ENCODE measurements at places on chromosomes 4 and X.

DNA sequence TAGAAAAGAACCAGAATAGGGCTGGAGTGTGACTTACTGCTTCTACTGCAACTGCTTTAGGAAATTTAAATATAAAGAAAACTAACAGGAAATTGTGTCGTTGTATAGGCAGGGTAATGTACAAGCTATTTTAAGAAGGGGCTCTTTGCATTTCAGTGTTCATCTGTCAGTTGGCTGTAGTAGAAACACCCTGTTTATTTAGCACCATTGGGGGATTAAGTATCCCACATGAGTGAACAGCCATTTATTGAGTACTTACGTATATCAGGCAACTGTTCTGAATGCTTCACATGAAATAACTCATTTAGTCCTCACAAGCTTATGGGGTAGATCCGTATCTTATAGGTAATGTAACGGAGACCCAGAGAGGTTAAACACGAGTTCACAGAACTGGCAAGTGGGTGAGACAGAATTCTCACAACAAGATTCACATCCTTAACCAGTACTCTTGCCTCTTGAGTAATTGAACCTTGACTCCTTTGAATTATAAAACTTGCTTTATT, 23.9 kb downstream of the STIM2 start:
- no peak for DNase-seq

DNA sequence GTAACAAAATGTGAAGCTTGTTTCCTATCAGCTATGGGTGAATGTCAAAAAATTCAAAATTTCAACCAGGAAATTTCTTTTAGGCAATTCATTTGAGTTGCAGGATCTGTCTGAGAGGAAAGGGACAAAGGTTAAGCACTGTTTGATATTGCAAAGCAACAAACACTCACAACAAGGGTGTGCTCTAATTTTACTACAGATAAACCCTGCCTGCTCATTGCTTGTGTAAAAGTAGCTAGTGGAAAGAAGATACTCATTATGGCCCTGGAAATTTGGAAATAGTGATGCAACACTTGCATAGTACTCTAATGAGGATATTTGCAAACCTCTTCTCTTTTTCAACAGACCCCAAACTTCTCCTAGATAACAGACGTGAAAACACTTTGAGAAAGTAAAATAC, 27.1 kb downstream of the FAM47E start:
- DNase-seq, result peak; percentile 69

GRCh38 chr4:98779088-98779487, 120.7 kb upstream of the TSPAN5 start:
- DNase-seq, result no peak

GRCh38 chrX:30085571-30085970, 129.8 kb upstream of the MAGEB2 start:
- DNase-seq, result no peak

- DNase-seq, result no peak
Measured at GRCh38 chr4:160251522-160252170, 1148.8 kb downstream of the RAPGEF2 start.

- DNase-seq, result no peak
Measured at GRCh38 chr4:78768452-78769180, 7.5 kb upstream of the BMP2K start.

DNA sequence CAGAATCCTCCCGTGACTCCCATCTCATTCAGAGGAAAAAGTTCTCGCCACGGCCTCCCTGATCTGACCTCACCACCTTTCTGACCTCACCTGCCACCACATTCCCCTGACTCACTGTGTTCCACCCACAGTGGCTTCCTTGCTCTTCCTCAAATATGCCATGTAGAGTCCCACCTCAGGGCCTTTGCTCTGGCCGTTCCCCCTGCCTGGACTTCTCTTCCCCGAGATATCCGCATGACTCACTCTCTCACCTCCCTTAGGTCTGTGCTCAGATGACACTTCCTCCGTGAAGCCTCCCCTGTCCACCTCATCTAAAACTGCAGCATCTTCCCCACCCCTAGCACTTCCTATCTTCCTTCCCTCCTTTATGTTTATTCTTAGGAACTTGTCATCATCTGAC, 7.2 kb upstream of the TSPYL2 start:
- no peak for DNase-seq

DNA sequence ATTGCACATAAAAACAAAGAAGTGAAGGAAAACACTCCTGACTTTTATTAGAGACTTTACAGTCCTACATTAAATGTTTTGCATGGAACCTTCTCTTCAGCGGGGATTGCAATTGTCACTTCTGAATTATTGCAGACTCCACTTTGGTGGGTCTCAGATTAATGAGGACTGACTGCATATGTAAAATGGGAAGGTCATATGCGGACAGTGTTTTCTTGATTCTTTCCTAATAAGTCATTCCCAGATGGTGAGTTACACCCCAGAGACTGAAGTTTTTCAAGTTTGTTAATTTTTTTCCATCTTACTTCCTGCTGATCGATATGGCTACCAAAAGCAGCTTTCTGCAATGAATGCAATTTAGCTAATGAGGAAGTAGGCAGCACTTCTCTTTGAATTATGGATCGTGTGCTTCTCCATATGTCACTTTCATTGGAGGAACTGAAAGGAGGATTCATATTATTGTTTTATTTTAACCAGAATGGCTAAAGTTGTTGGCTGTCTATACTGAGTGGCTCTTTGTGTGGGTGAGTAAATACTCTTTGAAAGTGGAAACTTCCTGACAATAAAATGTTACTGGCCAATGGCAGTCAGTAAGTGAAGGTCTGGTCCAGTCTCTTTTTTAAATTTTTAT, 119.3 kb upstream of the CLNK start:
- DNase-seq, result no peak

DNA sequence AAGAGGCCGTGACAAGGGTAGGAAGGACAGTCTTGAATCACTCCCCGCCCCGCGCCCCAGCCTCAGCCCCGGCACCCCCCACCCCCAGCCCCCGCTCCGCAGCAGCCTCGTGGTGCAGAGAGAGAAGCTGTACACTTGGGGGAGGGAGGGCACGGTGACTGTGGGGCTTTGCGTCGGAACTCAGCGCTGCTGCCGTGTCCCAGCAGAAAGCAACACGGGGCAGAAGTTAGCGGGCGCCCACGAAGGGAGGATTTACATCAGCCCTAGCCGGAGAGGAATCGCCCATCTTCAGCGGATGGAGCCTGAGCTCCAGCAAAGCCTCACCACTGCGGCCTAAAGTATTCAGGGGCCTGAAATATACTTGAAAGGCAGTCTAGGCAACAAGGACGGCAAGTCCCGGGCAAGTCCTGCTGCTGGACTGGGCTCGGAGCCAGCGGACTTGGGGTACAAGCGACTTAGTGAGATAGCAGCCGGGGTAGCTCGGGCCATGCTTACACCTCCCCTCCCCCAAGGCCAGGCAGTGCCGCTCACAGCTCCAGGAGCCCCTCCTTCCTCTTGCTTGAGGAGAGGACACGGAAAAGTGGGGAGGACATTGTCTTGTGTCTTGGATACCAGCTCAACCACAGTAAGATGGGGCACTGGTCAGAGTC, 18.5 kb upstream of the OPN1LW start:
- no peak for DNase-seq

GRCh38 chrX:10356979-10357378, 200.2 kb downstream of the CLCN4 start:
- no peak for DNase-seq

DNA sequence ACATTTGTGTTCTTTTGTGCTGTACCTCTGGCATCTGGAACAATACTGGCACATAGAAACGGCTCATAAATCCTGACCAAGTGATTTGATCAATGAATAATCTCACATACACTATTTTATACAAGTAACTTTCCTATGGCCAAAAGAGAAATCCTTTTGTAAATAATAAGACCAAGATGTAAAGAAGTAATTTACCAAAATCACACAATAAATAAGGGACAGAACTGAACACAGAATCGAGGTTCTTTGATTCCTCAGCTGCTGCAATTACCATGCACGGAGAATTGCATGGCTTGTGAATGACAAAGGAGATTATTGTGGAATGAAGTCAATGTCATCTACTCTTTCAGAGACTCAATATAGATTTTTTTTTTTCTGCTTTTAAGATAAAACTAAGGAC, 576.8 kb upstream of the SMIM31 start:
- DNase-seq, result no peak

GRCh38 chrX:47796433-47796906, 40.2 kb upstream of the ZNF81 start:
- no peak for DNase-seq

DNA sequence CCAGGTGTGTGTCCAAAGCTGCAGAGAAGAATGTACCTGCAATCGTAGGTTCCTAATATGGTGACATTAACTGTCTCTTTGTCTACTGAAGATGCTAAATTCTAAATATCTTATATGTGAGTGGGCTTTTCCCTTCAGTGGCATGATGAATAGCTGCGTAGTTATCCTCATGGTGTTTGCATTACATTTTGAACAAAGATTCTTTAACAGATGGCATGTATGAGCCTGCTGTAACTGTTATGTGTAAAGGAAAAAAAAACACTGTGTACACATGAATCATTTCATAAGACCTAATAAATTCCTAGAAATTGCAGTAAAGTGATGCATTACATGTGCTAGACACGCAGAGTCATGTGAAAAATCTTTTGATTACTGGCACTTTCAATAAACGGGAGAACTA, 288.0 kb downstream of the SH2D1A start:
- DNase-seq, result no peak

GRCh38 chr4:89196056-89196674, 84.8 kb downstream of the TIGD2 start:
- no peak for DNase-seq

GRCh38 chr4:110414561-110414920, 61.4 kb upstream of the ENPEP start:
- no peak for DNase-seq

DNA sequence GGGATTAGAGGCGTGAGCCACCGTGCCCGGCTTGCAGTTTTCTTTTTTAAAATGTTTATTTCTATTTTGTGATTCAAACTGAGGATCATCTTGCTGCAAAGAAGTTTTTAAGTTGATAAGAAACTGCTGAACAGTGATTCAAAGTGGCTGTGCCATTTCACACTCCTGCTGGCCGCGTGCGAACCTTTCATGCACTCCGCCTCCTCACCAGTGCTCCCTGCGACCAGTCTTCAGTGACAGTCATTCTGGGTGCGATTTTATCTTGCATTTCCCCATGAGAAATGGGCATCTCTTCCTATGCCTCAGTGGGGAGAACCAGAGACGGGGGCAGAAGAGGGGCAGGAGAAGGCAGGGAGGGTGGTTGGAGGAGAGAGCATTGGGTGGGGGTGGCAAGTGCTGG, 21.4 kb downstream of the TMEM187 start:
- DNase-seq, result no peak

GRCh38 chr4:129167640-129168260, 71.8 kb downstream of the C4orf33 start:
- no peak for DNase-seq

GRCh38 chr4:148405161-148405893, 36.9 kb downstream of the NR3C2 start:
- DNase-seq, result no peak

DNA sequence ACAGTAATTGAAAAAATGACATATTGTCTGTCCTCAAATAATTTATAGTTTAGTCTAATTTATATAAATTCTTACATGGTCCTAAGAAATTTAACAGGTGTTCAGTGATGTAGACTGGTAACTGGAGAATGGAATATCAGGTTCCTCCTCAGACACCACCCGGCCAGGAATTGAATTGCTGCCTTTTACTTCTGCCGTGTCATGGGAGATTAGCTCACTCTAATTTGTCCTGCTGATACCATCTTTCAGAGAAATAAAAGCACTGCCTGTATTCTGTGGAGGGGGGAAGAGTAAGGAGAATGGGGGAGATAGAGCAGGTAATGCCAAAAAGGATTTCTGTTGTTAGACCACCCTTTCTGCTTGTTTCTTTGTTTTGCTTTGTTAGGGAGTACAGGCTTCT, 125.2 kb upstream of the KLHL4 start:
- no peak for DNase-seq

DNA sequence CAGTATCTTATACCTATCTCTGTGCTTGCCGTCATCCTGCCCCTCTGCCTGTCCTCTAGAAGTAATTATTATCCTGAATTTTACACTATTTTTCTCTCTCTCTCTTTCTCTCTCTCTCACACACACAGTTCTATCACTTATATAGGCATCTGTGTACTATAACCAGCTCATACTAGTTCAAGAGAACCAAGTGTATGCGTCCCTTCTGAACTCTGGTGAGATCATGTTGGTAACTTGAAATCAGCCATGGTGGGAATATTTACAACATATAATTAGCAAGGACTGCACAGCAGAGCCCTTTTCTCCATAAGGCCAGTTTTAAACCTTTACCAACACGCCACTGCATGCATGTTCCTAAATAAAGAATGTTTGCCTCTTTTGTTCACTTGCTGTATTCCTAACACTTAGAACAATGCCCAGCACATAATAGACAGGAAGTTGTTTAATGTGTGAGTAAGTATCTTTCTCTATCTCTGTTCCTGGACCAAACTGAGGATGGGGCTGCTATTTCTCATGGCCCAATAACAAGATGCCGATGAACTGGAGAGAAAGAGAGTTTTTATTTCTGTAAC, 51.1 kb upstream of the IL21 start:
- DNase-seq, result no peak

DNA sequence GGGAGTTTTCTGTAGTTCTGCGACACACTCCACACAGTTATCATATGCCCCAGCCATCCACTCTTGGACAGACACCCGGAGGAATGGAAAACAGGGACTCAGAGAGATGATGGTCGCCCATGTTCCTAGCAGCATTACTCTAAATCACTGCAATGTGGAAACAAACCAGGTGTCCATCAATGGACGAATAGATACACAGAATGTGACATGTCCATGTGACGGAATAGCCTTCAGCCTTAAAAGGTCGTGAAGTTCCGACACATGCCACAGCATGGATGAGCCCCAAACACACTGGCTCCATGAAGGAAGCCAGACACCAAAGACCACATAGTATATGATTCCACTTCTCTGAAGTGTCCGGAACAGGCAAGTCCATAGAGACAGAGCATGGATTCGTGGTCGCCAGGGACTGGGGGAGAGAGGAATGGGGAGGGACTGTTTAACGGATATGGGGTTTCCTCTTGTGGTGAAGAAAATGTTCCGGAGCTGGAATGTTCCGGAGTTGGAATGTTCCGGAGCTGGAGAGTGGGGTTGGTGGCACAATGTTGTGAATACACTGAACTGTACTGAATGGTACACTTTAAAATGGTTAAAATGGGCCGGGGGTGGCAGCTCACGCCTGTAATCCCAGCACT, 28.7 kb upstream of the AFAP1 start:
- DNase-seq, result no peak

DNA sequence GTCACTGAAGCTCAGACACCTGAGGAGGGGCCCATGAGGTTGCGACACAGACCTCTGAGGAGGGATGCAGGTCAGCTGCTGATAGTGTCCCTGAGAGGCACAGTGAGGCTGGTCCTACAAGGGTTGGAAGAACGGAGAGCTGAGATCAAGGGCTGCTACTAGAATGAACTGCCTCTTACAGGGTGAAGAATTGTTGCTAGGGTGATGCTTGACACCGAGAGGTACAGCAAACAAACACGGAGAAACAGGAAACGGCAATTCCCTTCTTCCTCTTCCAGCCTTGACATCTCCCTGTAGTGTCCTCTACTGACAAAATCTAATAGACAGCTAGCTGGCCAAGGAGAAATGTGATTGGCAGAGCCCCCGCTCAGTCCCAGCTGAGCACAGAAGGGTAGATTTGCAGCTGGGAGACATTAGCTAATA, 11.8 kb upstream of the HPGDS start:
- DNase-seq, result no peak
